ENCODE measurements at places on chromosomes 4 and X.

GRCh38 chrX:137427426-137427778, 138.5 kb upstream of the ZIC3 start:
- no peak for DNase-seq

- no peak for DNase-seq
Measured at GRCh38 chr4:91285487-91285886, 1018.3 kb upstream of the GRID2 start.

DNA sequence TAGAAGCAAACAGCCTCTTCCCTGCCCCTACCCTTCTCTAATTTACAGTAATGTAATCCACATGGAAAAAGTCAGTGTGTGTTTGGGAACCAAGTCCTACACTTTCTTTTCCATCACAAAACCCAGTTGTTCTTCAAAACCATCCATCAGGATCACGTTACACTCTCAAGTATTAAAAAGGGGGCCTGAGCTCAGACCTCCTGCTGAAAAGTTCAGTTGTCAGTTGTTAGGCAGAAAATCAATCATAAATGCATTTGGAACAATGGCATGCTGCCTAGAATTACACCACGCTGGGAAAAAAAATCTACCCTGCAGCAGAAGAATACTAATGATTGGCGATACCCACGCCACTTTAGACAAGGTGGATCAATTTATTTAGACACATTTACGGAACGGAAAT, 236.5 kb downstream of the PARM1 start:
- DNase-seq: no peak

GRCh38 chr4:52661966-52662690, 3.0 kb upstream of the USP46 start:
- DNase-seq: no peak

- DNase-seq: peak; percentile 55
Measured at GRCh38 chr4:90120037-90120436, 7.2 kb upstream of the CCSER1 start.

GRCh38 chrX:118251271-118251670, 94.6 kb upstream of the WDR44 start:
- DNase-seq: no peak

DNA sequence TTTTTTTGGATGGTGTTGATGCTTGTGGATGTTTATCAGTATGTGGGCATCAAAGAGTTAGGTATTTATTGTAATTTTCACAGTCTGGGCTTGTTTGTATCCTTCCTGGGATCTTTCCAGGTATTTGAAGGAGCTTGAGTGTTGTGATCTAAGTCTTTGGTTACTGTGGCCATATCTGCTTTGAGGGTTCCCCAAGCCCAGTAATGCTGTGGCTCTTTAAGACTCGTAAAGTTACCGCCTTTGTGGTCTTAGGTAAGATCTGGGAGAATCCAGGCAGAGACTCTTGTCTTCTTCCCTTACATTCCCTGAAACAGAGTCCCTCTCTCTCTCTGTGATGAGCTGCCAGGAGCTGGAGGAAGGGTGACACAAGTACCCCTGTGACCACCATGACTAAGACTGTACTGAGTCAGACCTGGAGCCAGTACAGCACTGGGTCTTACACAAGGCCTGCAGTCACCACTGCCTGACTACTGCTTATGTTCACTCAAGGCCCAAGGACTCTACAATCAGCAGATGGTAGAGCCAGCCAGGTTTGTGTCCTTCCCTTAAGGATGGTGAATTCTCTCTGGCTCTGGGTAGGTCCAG, 62.2 kb downstream of the FMR1NB start:
- DNase-seq: no peak
